Activated CD8-positive, alpha-beta T cell treated with anti-CD3 and anti-CD28 coated beads, Interleukin-2, amount 10 ng/mL, durations not matched to agents 7 days and 5 days (primary cell): ENCODE measurements at places on chromosomes 3 and 15.

- DNase-seq = no peak
Measured at GRCh38 chr3:156360963-156361362, 194.0 kb downstream of the SSR3 start.

- DNase-seq = peak; percentile 35
Measured at GRCh38 chr15:82045179-82045891, 483 bp downstream of the MEX3B start.

DNA sequence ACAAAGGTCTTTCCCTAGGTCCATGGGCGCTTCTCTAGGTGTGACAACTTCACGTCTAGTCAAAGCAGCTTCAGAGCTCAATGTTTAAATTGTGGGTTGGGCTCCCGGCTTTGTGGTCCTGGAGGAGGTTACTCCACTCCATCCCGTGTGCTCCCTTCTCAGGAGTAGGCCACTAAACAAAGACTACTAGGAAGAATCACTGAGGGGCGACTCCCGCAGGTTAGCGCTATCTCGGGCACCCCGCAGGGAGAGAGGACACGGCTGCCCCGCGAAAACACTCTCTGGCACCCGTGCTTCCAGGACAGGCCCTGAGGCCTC lies 500 bp downstream of the PARP6 start:
- DNase-seq = no peak

DNA sequence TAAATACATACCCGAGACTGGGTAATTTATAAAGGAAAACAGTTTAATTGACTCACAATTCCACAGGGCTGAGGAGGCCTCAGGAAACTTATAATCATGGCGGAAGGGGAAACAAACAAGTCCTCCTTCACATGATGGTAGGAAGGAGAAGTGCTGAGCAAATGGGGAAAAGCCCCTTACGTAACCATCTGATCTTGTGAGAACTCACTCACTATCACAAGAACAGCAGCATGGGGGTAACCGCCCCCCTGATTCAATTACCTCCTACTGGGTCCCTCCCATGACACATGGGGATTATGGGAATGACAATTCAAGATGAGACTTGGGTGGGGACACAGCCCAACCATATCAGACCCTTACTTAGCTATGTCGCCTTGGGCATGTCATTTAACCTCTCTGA lies 27.7 kb downstream of the SCG3 start:
- no peak for DNase-seq

DNA sequence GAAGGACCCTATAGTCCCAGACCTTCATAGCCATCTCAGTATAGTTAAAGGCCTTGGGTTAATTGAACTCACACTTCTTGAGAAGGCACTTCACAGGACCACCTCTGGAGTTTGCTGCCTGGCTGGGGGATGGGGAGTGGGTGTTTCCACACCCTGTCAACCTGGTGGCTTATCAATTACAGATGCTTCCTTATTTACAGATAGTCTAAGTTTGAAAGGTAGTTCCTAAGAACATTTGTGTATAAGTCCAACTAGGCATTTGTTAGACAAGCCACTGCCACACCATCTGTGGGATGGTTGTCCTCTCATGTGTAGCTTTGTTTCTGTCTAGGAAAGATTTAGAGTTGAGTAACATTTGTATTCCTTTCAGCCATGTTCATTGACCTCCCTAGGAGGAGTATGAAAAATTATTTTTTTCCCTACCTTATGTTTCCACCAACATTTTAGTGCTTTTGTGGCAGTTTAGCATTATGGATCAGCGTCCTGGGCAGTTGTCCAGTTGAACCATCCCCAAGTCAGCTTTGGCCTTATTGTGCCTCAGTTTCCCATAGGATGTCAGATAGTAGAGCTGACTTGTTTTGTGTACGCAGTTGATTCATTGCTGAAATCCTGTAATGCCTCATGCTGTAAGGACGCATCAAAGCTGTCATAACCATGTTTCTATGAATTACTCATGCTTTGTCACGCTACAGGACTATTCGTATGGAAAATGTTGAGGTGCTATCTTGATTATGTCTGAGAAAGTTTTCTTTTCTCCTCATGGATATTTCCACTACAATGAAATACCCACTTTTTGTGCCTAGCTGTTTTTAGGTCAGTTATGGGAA lies 21.2 kb upstream of the SIAH2 start:
- DNase-seq = no peak

DNA sequence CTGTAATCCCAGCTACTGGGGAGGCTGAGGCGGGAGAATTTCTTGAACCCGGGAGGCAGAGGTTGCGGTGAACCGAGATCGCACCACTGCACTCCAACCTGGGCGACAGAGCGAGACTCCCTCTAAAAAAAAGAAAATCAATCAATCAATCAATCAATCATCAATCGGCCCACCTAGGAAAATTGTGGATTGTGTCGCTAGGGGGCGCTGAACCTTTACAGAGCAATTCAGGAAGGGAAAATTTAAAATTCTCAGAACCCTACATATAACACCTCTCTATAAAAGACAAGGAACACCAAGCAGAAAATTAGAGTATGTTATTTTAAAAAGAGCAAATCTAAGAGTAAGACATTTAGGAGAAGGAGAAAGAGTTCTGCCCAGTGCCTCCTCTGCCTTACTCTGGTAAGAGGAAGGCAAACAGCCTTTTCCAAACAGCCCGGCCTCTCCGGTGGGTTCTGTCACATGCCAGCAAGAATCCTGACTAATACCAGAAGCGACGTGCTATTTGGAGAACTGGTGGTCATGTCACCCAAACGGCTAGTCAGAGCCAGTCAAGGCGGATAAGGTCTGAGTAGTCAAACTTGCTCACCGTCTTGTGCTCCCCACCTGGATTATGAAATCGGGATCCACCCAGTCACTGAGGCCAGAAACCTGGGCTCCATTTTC lies 22.3 kb upstream of the SMCO1 start:
- DNase-seq = peak; percentile 76

DNA sequence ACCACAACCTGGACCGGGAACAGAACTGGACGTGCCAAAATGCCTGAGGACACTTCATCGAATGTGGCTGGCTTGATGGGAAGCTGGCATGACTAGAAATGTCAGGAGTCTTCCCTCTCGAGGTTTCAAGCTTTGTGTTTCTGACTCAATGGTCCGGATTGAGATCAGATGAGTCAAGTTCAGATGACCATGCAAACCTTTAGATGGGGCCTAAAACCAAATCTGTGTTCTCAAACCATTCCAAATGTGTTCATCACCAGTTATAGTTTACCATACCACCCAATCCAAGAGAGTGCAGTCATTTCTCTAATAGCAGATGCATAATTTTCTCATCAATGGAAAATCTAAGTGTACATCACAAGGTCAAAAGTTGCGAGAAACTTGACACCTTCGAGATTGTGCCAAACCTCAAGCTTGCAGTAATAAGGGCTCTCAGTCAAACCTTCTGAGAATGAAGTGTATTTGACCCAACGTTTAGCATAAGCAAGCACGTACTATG lies 369.1 kb downstream of the RORA start:
- DNase-seq = no peak

- no peak for DNase-seq
Measured at GRCh38 chr3:78507196-78507984, 1260.4 kb downstream of the ROBO1 start.

- no peak for DNase-seq
Measured at GRCh38 chr3:39028546-39028945, 23.2 kb downstream of the SCN11A start.

- DNase-seq = no peak
Measured at GRCh38 chr15:72562386-72562785, 88.3 kb downstream of the ARIH1 start.
